Type B pancreatic cell (in vitro differentiated cells): ENCODE measurements at places on chromosomes 7 and 10. TPM values are rescaled to one million over a fixed set of nuclear protein-coding genes. Genes with fewer than 3 reads are reported as not detected.

Gene ANKRD61
- total RNA-seq = 0.31 TPM in 1 of 2 replicates, not detected in the other

GRCh38 chr10:13853854-13854253 is 267.1 kb downstream of the PRPF18 start:
- H3K36me3 ChIP-seq = peaks cover 10% of the 10 kb centered on the region
- H3K4me1 ChIP-seq = peaks cover 3% of the 10 kb centered on the region
- H3K4me3 ChIP-seq = no peak overlapping the region
- DNase-seq = no peak
- no peak overlapping the region for H3K27ac ChIP-seq

DNA sequence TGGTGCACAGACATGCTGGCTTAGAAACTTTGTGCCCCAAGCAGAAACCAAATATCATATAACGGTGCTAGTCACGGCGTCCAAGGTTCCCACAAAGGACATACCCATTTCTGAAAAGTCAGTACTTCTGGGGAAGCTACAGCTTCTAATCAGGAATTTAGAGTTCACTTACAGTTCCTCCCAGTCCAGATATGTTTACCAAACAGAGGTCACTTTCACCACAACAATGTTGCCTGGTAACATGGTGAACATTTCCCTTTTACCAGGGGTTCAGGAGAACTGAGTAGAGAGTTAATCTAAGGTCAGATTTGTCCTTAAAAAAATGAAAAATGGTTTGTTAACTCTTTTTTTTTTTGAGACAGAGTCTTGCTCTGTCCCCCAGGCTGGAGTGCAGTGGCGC is 265.9 kb upstream of the MKLN1 start:
- no peaks in the 10 kb centered on the region for H3K36me3 ChIP-seq
- no peaks in the 10 kb centered on the region for H3K27me3 ChIP-seq
- H3K4me3 ChIP-seq = no peak overlapping the region
- no peaks in the 10 kb centered on the region for H3K4me1 ChIP-seq
- DNase-seq = no peak

DNA sequence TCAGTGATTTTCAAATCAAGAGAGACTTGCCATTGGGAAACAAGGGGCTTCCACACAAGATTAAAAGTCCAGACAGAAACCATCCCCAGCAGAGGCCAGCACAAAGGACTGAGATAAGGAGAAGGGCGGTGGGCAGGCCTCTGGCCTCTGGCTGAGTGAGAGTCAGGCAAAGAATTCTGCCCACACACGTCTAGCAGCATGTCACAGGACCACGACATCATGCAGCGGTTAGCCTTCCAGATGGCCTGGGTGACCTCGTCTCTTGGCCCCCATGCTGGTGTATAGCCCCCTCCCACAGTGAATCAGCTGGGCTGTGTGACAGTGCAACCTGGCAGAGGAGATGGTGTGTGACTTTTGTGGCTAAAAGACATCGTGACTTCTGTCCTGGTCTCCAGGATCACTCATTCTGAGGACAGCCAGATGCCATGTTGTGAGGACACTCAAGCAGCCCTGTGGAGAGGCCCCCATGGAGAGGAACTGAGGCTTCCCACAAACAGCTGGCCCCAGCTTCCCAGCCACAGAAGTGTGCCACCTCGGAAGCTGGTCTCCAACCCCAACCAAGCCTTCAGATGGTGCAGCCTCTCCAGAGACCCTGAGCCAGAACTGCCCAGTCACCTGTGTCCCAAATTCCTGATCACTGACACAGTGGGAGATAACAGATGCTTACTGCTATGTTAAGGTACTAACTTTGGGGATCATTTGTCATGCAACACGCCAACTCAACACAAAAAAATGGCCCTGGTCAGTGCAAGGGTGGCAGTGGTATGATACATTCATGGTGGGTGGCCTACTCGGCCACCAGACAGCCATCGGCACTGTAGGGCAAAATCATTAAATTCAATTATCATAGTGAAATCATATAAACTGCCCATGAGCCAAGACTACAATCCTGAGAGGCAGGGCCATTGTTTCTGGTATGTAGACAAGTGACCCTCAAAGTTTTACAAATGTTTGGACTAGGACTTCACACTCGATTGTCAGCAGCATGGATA is 73.2 kb downstream of the TNS3 start:
- no peak overlapping the region for H3K4me3 ChIP-seq
- no peaks in the 10 kb centered on the region for H3K27me3 ChIP-seq
- H3K4me1 ChIP-seq = peaks cover 40% of the 10 kb centered on the region
- peaks cover 29% of the 10 kb centered on the region for H3K36me3 ChIP-seq
- no peak for DNase-seq

DNA sequence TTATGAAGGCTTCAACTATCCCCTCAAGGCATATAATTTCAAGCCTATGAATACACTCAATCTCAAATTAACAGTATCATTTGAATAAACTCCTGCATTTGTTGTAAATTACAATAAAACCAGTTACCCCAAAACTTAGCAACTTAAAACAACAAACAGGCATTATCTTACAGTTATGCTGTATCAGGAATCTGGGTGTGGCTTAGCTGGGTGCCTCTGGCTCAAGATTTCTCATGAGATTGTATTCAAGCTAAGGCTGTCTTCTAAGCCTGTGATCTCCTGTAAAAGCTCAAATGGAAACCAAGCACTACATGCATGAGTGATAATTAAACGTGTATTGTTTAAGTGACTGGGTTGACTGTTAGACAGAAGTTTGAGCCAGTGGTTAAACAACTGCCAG is 341.0 kb upstream of the PHF14 start:
- H3K4me1 ChIP-seq = peaks cover 13% of the 10 kb centered on the region
- H3K4me3 ChIP-seq = no peak overlapping the region
- no peak for DNase-seq
- no peak overlapping the region for H3K27ac ChIP-seq
- H3K27me3 ChIP-seq = no peaks in the 10 kb centered on the region

DNA sequence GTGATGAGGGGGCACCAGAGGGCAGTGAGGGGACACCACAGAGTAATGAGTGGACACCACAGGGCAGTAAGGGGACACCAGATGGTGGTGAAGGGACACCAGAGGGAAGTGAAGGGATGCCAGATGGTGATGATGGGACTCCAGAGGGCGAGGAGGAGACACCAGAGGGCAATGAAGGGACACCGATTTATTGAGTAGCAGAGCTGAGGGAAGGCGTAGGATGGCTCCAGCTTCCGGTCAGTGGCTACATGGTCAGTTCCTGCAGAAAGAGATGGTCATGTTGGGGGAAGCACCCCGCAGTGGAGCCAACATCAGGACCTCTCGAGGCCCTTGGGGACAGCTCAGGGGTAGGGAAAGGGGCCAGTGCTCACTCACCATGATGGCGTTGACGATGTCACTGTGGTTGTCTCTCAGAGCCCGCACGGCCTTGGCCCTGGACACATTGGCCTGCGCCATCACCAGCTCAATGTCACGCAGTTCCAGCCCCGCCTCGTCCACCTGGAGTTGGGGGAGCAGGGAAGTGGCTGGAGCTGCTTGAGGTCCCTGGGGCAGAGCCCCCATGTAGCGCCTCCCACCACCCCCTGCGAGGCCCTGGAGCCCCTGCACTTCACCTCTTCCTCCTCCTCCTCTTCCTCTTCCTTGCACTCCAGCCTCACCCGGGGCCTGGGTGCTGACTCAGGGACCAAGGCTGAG is 8.4 kb downstream of the NACAD start:
- no peak for DNase-seq
- H3K27ac ChIP-seq = no peak overlapping the region
- H3K36me3 ChIP-seq = no peaks in the 10 kb centered on the region
- no peak overlapping the region for H3K4me3 ChIP-seq

- H3K4me1 ChIP-seq = peaks cover 4% of the 10 kb centered on the region
- H3K4me3 ChIP-seq = no peak overlapping the region
- H3K27me3 ChIP-seq = peaks cover 6% of the 10 kb centered on the region
- no peak overlapping the region for H3K27ac ChIP-seq
Observed at GRCh38 chr10:93827056-93827804, 66.5 kb upstream of the SLC35G1 start.

Gene RAB19
- total RNA-seq = 2.2 and 3.3 TPM in 2 replicates

- H3K4me1 ChIP-seq = peaks cover 11% of the 10 kb centered on the region
- H3K36me3 ChIP-seq = peaks cover 21% of the 10 kb centered on the region
- DNase-seq = no peak
- no peak overlapping the region for H3K4me3 ChIP-seq
- peak overlapping the region; percentile 89 for H3K27ac ChIP-seq
Observed at GRCh38 chr10:102813734-102814452, 23.3 kb downstream of the CYP17A1 start.

- no peak overlapping the region for H3K4me3 ChIP-seq
- no peak overlapping the region for H3K27ac ChIP-seq
- H3K36me3 ChIP-seq = peaks cover 8% of the 10 kb centered on the region
- DNase-seq = no peak
- no peaks in the 10 kb centered on the region for H3K27me3 ChIP-seq
Observed at GRCh38 chr7:40842641-40843040, 707.8 kb downstream of the SUGCT start.

Gene NUTM2E
- 0.86 and 1.7 TPM in 2 replicates for total RNA-seq

- H3K4me1 ChIP-seq = no peaks in the 10 kb centered on the region
- DNase-seq = no peak
- H3K27ac ChIP-seq = no peak overlapping the region
- no peak overlapping the region for H3K4me3 ChIP-seq
- H3K27me3 ChIP-seq = no peaks in the 10 kb centered on the region
Observed at GRCh38 chr10:62657244-62657835, 147.2 kb upstream of the ADO start.

Gene STOX1
- 2.8 and 4.0 TPM in 2 replicates for total RNA-seq

Gene C10orf120
- total RNA-seq = not detected in 2 replicates

DNA sequence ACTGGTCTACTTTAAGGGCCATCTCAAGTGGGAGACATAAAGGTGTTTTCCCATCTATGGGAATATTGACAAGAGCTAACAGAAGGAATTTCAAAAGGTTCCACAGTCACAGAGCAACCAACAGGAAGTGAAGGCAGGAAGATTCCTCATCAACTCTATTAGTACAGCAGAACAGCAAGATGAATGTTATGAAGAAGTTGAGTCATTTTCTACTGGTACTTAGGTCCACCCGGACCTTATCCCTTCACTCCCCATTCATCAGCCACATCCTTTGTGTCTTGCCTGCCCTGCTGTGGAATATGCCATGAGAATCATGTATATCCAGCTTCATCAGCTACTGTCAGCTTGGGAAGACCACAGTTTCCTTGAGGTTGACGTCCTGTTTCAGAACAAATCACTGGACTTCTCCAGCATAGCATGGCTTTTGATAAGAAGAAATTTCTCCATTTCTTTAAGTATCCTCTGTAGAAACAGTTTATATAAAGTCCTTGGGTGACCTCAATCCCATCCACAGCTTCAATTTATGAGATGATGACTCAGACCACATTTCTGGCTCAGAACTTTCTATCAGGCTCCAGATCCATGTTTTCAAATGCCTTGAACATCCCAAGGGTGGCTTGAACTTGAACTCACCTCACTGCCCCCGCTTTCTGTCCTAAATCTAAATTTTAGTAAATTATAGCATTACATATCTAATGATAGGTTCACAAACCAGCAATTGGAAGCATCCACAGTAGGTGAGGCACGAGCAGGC is 84.9 kb upstream of the AGK start:
- H3K4me3 ChIP-seq = no peak overlapping the region
- no peaks in the 10 kb centered on the region for H3K36me3 ChIP-seq
- DNase-seq = no peak
- H3K27me3 ChIP-seq = no peaks in the 10 kb centered on the region
- no peak overlapping the region for H3K27ac ChIP-seq
- H3K4me1 ChIP-seq = peaks cover 1% of the 10 kb centered on the region

DNA sequence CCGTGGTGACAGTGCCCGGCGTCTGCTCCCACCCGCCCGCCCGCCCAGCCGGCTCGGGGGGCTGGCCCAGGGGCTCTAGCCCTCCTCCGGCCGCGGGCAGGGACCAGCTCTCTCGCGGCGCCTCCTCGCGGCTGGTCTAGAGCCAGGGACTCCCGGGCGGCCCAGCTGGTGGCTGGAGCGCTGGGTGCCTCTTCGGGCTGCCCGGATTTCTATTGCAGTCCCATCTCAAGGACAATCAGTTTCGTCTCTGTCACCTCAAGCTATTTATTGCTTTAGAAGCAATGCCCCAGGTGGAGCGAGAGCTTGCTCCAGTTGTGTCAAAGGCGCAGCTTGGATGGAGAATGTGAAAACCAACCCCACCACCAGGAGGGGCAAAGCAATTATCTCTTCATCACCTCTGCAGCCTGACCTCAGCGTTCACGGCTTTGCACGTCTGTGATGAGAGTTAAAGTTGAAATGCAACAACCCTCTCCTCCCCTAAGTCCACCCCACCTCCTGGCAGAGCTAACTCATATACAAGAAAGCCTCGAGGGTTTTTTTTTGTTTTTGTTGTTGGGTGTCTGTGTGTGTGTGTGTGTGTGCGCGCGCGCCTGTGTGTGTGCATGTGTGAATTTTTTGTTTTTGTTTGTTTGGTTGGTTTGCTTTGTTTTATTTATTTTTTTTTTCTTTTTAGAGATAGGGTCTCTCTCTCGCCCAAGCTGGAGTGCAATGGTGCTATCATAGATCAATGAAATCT is at the start of gene ITGA8:
TSS of gene ITGA8 (minus strand) at position 24 of the 736 bp plus-strand sequence. CDS start 151 bp downstream, outside the sequence.
- peaks cover 58% of the 10 kb centered on the region for H3K27me3 ChIP-seq
- DNase-seq = peak; percentile 70
- H3K36me3 ChIP-seq = no peaks in the 10 kb centered on the region
- H3K4me1 ChIP-seq = peaks cover 16% of the 10 kb centered on the region

Gene GTF2I
- 242 and 335 TPM in 2 replicates for total RNA-seq

Gene THNSL1
- total RNA-seq = 5.9 and 10.2 TPM in 2 replicates

DNA sequence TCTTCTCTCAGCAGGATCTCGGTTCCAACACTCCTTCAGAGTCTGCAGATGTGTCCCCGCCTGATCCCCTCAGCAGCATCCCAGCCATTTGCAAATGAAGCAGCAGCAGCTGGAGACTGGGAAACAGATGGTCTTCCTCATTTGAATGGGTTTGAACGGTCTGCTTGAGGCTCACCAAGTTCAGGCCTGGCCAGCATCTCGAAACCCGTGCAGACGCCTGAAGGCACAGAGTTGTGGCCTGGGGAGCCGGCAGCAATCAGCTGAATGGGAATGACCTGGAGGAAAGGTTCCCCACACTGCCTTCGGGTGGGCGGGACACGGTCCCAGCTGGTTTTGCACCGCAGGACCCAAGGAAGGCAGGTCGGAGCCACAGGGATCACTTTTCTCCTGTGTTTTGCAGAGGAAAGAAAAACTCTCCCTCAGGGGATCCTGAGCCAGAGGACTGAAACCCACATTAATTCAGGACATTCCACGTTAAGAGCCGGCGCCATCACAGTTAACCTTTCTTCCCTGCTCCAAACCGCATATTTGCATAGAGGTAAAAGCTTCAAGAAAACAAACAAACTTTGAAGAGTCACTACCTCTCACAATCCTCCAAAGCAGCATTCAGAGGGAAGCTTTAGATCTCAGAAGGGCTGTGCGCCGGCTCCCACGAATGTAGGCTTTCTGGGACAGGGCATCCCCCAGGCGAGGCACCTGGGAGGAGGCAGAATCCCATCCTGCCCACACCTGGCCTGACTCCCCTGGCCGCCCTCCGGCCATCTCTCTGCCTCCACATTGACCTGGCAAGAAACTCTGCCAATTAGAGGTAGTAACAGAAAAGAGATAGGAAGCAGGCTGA is 17.7 kb downstream of the FGFR2 start:
- peaks cover 56% of the 10 kb centered on the region for H3K4me1 ChIP-seq
- no peaks in the 10 kb centered on the region for H3K27me3 ChIP-seq
- peaks cover 37% of the 10 kb centered on the region for H3K36me3 ChIP-seq
- H3K4me3 ChIP-seq = peak overlapping the region; percentile 76

Gene COX15
- total RNA-seq = 36.1 and 46.5 TPM in 2 replicates

Gene IMMP2L
- total RNA-seq = 21.8 and 23.0 TPM in 2 replicates

Gene NAT16
- not detected in 2 replicates for total RNA-seq
